ENCODE measurements at places on chromosomes 6 and 20.

DNA sequence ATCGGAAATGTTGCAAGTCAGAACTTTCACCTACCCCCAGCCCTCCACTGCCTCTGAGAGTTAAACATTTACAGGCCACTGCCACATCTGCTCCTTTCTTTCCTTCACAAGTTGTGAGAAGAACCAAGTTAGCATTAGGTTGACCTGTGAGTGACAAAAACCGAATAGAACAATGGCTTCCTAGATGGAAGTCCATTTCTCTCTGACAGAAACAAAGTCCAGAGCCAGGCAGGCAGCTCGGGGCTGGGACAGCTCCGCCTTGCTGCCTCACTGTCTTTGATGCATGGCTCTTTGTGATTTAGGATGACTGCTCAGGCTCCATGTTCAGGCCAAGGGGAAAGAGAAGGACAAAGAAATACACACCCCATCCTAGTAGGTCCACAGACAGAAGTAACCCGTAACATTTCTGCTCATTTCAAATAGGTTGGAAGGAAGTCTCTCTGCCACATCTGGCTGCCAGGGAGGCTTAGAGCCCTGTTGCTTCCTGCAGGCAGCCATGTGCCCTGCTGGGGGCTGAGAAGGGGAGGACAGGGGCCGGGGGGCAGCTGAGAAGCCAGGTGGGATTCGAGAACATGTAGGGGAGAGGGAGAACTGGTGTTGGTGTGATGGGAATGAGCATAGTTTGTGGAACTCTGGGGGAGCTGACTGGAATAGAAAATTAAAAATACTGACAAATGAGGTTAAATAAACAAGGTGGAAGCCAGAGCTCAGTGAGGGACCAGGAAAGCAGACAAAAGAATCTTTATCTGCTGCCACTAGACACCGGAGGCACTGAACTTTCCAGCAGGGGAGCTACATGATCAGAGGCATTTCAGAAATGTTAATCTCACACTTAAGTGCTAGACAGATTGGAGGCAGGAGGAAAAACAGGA lies 19.5 kb upstream of the IER3 start:
- DNase-seq: no peak

DNA sequence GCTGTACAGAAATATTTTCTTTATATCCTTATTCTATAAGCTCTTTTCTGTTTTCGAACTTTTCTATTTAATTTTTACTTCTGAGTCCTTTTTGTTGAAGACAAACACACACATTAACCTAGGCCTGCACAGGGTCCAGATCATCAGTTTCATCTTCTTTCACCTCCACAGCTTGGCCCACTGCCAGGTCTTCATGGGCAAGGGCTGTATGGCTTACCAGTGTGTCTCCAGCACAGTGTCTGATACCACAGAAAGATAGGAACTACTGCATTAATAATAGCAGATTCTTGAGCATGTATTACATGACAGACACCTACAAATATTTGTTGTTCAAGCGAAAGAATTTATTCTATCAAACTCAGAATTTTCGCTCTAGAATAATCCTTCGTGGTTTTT lies 24.4 kb downstream of the QKI start:
- DNase-seq: peak; percentile 27

DNA sequence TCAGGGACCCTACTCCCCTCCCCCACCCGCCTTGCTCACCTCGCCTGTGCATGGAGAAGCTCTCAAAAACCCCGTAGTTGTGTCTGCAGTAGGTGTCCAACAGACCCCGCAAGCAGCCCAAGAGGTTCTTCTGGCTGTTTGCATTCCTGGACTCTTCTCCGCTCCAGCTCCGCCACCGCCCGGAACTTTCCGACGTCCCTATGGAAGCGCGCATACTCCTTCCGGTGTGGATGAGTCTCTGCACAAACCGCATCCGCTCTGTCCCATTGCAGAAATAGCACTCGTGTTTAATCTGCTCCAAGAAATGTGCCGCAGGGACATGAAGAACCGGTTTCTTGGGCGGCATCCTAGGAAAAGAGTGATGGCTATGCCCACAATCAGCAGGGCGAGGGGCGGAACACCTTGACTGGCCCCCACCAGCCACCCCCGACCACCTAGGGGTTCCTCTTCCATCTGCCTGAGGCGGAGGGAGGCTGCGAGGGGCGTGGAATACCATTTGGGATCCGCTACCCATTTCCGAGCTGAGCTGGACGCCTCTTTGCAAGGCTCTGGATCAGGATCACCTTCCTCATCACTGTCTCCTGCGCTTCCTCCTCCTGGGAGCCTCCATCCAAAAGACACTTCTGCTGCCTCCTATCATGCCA lies 20.2 kb downstream of the HLA-DRA start:
- DNase-seq: no peak

GRCh38 chr20:36467076-36467999 lies 74.0 kb upstream of the MYL9 start:
- peak; percentile 39 for DNase-seq

GRCh38 chr20:59016795-59017492 lies 2.3 kb upstream of the TUBB1 start:
- no peak for DNase-seq

- DNase-seq: no peak
These were observed 63.7 kb upstream of the RIMS1 start for GRCh38 chr6:71822625-71823024.

DNA sequence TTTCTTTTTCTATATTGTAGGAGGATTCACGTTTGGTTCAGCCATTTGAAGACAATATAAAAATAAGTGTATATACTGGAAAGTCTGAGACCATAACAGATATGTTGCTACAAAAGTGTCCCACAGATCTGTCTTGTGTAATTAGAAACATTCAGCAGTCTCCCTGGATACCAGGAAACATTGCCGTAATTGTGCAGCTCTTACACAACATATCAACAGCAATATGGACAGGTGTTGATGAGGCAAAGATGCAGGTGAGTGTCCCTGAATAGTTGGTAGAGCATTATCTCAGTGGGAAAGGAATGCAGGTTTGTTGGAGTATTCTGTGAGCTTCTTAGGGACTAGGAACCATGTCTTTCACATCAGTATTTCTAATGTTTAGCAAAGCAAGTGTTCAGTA lies 18.3 kb upstream of the ADGRF4 start:
- DNase-seq: no peak

DNA sequence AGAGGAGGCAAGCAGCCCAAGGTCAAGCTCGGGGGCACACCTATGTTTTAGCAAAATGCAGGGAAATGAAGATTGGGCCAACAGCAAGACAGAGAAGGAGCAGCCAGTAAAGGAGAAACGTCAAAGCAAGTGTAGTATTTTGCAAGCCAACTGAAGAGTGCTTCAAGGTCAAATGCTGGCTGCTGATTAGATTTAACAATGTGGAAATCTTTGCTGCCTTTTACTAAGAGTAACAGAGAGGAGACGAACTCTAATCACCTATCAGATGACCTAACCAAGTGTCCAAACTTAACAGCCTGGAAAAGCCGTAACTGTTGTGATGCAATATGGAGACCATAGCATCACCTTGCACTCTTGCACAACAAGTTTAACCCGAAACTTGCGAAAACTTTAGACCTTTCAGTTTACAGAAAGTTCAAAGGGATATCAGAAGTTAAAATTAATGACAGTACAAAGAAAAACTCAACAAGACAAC lies 30.4 kb downstream of the AKIRIN2 start:
- no peak for DNase-seq

DNA sequence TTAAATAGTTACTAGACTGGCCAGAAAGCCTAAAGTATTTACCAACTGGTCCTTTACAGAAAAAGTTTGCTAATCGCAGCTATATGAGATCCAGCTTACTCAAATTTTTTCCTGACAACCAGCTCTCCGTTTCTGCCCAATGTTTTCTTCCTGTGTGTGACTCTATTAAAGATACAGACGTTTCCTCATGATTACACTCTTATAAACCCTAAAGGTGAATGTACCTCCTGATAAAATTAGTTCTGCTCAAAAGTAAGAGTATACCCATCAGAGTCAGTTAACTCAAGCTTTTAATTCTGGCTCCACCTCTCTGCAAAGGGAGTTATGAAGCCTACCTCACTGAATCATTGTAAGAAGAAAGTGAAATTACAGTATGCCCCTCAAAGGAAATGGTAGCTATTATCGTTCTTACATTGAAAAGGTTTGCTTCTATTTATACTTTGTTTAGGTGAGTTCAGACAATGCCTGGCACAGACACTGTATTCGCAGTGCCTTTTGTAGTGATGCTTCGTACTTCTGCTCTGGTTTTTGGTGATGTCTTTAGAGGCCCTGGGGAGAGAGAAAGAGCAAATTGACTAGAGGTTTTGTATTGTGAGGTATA lies 10.2 kb upstream of the MROH8 start:
- no peak for DNase-seq

GRCh38 chr20:37775200-37775599 lies 81.4 kb downstream of the CTNNBL1 start:
- DNase-seq: no peak

DNA sequence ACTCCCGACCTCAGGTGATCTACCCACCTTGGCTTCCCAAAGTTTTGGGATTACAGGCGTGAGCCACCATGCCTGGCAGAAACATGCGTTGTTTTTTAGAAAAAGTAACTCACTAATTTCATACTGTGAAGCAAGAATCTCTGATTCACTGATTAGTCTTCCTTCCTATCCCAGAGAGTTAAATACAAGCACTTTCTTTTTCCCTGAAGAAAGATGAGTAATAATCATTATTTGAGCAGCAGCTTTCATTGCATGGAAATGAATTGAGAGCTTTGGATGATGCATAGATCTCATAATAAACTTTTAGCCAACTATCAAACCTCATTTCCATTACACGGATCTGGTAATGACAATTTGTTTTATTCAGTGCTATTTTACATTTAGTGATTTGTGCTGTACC lies 892.5 kb upstream of the EYS start:
- no peak for DNase-seq

GRCh38 chr20:59644371-59644939 lies 40.1 kb downstream of the PHACTR3 start:
- DNase-seq: no peak

DNA sequence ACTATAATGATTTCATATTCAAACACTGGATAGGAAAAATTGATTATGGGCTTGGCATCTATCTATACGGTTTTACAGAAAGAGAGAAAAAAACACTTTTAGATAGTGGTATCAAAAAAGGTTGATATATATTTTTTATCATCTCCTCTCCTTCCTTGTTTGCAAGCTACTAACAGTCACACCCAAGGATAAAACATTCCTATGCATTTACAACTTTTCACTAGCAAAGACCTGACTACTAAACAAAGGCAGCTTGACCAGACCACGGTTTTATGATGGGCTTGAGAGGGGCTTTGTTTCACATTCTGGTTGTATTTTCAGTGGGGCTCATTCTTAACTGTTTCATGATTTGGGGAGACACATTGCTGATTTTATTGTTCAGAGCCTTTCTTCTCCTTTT lies 477.6 kb upstream of the CITED2 start:
- no peak for DNase-seq

DNA sequence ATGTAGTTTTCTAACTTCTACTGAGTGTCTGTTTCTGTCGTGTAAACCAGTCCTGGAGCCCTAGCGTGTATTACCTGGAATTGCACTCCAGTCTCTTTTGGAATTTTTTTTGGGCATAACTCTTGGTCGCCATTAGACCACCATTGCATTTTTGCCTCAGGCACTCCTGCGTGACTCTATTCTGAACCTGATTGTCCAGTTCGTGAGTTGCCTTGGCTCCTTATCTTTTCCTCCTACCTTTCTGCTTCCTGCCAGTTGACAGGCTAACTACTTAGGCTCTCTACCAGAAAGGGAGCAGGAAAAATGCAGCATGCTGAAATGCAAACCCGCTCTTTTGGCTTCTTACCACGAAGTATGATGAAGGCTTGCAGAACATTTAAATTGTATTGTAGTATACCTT lies 490.9 kb upstream of the SOX4 start:
- DNase-seq: no peak

GRCh38 chr20:10200330-10200729 lies 18.3 kb upstream of the SNAP25 start:
- no peak for DNase-seq

DNA sequence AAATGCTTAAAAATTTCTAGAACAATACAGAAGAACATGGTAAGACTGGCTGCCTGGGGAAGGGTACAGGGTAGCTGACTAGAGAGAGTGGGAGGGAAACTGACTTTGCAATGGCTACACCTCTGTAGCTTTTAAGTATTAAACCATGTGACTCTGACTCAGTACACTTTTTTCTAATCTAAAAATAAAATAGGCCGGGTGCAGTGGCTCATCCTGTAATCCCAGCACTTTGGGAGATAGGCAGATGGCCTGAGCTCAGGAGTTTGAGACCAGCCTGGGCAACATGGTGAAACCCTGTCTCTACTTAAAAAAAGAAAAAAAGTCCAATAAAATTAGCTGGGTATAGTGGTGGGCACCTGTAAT lies 18.5 kb downstream of the ATP9A start:
- no peak for DNase-seq
